Activated T-helper 1 cell treated with Interleukin-2 at 50 U/mL for 16 hours (primary cell): ENCODE measurements at places on chromosomes 6 and 20.

DNA sequence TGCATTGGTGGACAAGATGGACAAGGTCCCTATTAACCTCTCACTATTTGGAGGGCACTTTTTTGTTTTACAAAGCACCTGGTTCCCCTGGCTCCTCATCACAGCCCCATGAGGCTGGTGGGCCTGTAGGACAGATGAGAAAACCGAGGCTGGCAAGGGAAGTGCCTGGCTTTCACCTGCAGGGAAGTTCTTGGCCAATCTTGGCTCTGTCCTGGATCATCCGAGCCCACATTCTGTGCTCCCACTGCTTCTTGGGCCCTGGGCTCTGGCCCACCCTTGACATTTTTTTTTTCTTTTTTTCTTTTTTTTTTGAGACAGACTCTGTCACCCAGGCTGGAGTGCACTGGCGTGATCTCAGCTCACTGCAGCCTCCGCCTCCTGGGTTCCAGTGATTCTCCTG, 14.7 kb downstream of the SLC13A3 start:
- no peak for DNase-seq

DNA sequence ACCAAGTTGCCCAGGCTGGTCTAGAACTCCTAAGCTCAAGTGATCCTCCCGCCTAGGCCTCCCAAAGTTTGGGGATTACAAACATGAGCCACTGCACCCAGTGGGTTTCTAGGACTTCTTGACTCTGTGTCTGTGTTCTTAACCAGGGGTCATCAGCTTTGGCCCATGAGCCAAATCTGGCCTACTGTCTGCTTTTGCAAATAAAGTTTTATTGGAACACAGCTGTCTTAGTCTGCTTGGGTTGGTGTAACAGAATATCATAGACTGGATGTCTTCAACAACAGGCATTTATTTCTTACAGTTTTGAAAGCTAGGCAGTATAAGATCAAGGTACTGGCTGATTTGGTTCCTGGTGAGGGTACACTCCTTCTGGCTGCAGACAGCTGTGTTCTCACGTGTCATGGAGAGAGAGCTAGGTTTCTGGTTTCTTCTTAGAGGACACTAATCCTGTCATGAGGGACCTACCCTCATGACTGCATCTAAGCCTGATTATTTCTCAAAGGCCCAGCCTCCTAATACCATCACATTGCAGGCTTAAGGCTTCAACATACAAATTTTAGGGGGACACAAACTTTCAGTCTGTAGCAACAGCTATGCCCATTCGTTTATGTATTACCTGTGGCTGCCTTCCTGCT, 23.3 kb downstream of the ARFGEF2 start:
- no peak for DNase-seq

GRCh38 chr20:48541581-48542071, 286.2 kb downstream of the PREX1 start:
- no peak for DNase-seq

DNA sequence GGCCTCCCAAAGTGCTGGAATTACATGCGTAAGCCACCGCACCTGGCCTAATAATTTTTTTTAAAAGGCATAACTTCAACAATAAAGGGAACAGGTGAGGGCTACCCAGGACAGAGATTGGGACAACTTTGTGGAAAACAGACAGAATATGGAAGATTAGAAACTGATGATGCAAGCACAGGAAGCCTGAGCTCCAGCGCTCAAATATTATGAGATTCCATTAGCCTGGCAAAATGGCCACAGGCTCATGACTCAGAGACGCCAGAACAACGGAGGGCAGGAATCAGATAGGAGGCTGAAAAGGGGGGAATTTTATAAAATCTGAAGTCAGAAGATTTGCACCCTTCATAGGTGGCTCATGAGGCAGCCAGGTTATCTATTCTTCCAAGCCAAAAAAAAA, 103.1 kb upstream of the MRPS10 start:
- DNase-seq = no peak

DNA sequence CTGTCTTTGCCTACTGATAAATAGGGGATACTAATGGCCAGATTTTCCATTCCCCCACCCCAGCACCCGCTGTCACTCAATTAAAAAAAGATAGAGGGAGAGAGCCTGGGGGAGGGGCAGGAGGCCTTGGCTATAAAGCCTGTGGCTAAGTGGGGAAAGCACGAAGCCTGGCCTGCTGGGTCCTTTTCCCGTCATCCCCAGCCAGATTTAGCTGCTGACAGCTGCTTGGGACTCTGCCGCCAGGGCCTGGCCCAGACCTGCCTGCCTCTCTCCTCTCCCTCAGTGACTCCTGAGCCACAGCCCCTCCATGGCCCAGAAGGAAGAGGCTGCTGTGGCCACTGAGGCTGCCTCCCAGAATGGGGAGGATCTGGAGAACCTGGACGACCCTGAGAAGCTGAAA, at the start of gene APOBEC2:
Gene APOBEC2 (plus strand): TSS at position 162 of the 400 bp plus-strand sequence. CDS start 146 bp downstream, at position 308.
- no peak for DNase-seq

GRCh38 chr6:841569-841968, 148.6 kb upstream of the EXOC2 start:
- DNase-seq = no peak

DNA sequence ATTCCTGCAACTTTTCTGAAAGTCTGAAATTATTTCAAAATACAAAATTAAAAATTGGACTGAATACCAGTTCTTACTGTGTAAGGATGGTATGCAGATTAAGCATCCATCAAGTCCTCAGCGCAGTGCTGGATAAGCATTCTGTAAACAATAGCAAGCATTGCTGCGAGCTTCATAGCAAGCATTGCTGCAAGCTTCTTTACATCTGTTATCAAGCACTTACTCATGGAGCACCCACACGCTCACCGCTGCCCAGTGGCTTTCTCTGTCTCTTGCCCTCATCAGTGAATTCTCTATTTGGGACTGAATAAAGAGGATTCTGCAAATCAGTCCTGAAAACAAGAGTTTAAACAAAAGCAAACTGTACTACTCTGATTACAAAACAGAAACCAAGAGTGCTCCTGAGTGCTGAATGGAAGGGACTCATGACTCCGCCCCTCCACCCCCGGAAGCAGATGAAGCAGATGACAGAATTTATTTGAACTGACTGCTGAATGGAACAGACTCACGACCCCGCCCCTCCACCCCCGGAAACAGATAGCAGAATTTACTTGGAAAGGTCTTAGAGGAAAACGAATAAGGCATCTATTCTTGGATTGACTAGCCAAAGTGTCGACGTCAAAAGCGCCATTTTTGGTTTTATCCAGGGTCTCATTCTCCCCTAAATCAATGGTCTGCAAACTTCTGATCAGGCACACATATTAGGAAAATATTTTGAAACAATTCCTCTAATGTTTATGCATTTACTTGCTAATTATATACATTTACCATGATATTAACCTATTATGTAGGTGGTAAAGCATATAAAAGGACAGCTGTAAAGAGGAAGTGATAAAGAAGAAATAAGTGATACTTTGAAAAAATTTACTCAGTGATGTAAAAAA, 22.1 kb upstream of the EYA2 start:
- no peak for DNase-seq

DNA sequence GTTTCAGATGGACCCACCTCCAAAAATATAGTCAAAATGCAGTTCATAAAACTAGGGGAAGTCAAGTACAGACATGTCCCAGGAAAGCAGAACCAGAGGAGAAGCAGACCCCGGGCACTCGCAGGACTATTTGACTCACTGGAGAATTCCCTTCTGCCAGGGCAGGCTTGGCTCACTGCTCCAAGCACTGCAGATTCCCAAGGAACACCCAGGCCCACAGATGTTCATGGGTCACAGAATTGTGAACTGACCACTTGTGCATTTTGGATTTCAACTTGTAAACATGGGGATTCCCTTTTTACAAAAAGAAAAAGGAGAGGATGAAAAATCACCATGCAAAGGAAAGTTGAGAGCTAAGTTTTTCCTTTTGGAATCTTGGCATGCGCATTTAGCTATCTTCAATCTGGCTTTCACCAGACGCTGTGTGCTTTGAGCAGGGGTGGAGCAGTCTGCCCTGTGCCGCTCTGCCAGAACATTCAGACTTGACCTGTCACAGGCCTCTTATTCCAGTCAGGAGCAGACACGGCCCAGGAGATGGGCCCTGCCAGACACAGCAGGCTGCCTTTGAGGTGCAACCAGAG, 237.5 kb upstream of the TAB2 start:
- no peak for DNase-seq

GRCh38 chr6:75124983-75125382, 80.9 kb downstream of the COL12A1 start:
- DNase-seq = no peak

- no peak for DNase-seq
Measured at GRCh38 chr20:19786311-19786710, 28.3 kb downstream of the RIN2 start.
